ENCODE measurements at places on chromosomes 1 and 21. TPM values are rescaled to one million over a fixed set of nuclear protein-coding genes. Genes with fewer than 3 reads are reported as not detected.

DNA sequence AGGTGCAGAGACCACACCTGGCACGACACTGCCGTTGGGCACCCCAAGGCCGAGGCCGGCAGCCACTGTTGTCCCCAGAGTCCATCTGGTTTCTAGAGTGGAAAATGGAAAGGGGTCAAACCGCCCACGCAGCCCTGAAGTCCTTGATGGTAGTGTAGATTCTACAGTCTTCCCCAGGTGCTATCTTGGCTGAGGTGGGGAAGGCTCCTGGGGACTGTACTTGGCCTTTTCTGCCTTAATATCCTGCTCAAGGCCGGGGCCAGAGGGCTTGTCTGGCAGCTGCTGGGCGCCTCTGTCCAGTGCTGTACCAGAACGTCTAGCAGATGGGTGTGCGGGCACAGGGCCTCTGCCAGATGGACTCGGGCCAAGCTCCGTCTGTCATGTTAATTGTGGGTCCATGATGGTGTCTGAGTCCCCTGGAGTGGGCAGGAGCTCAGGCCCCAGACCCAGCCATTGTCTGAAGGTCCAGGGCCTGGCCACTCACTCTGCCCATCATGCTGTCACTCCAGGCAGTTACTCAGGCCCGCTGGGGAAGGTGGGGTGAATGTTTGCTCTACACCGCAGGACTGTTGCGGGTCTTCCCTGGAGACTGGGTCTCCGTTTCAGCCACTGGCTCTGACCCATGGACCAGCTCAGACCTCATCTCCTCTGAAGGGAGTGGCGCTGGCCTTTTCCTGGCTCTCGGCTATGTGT lies 161.9 kb upstream of the COL6A1 start:
- no peak for DNase-seq

DNA sequence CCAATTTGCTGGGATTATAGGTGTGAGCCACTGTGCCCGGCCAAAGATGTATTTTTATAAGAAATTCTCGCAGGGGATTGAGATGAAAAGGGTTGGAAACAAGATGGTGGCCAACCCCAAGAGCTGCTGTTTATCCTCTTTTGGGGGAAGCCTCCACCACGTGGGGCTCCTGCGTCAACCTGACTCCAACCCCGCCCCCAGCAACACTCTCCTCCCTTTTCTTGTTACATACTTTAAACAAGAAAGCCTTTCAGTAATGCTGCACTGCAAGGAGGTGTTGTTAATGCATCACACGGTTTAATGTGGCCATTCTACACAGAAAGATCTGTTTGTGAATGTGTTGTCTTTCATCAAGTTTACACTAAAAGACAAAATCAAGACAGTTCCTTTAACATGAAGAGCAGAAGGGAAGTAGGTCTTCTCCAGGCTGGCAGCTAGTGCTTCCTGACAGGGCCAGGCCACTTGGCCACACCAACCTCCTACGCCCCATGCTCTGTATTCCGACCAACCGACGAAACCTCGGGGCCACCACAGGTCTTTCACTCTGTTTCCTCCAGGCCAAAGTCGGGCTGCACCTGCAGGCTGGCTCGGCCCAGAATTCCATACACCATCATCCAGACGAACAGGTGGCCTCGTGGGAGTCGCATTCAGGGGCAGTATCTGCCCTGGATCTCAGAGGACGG lies 25.9 kb downstream of the C2CD2 start:
- no peak for DNase-seq

DNA sequence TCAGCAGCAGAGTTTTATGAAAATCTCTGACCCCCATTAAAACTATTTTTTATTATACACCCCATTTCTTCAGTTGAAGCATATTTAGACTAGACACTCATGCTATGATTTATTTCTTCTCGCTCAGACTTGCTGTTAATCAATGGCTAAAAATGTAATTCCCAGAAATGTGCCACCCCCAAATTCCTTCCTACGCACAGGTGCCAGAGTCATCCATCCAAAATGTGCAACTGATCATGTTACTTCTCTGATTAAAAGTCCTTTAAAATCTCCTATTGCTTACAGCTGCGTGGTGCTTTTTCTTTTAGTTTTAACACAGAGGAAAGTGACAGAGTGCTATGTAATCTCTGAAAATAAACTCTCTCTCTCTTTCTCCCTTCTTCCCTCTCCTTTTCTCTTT lies 954.4 kb downstream of the NCAM2 start:
- no peak for DNase-seq

Gene RYR2
- 2.3 TPM for polyA plus RNA-seq

GRCh38 chr1:59706303-59706599 lies 108.5 kb upstream of the HOOK1 start:
- no peak for DNase-seq

DNA sequence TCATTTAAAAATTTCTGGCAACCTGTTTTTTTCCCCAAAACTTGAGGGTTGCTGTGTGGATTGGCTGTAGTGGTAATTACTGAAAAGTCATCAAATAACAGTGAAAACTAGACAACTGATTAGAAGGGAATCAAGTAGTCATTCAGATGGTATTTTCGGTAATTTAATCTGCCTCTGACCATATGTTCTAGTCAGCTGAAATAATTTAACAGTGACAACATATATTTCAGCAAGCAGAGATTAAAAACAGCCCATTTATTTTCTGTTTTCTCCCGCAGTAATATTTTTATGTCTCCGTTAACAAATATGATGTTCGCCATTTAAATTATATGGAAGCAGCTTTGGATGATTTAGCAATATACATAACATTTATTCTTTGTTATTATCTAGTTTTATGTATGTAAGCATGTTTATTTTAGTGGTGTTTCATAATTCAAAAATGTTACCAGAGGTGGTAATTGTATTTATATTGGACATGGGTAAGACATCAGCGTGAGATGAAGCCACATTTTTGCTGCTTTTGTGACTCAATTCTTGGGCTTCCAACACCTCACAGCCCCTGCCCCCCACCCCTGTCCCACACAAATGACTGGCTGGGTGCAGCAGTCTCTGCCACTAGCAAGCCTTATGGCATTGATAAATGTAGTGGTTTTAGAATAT lies 104.4 kb downstream of the GALNT2 start:
- DNase-seq = no peak

Gene CCDC24
- 14.6 TPM for polyA plus RNA-seq

Gene F3
- 48.2 TPM for polyA plus RNA-seq

GRCh38 chr1:202572867-202573266 lies 137.4 kb downstream of the SYT2 start:
- DNase-seq = no peak

Gene AADACL4
- polyA plus RNA-seq = 1.4 TPM
